C1 segment of cervical spinal cord (tissue), 14 donors: ENCODE measurements at places on chromosomes 6 and 20.

DNA sequence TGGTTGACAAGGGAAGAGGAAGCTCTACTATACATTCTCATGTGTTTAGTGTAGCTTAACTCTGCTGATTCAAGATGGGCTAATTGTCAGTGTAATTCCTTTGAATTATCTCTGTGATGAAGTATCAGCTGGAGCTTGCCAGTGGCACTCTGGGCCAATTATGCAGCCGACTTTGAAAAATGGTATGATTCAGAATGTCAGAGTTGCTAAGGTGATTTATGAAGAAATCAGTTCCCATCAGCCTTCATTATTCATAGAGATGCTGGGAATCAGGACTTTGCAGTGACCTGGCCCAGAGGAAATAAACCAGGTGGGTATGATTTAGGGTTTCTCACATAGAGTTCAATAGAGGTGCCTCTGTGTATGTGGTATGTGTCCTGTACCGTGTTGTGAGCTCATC, 33.4 kb downstream of the KCNS1 start:
- no peak for DNase-seq

GRCh38 chr20:54456423-54456822, 19.0 kb upstream of the DOK5 start:
- no peak for DNase-seq

GRCh38 chr6:44456070-44456965, 68.8 kb downstream of the CDC5L start:
- no peak for DNase-seq

DNA sequence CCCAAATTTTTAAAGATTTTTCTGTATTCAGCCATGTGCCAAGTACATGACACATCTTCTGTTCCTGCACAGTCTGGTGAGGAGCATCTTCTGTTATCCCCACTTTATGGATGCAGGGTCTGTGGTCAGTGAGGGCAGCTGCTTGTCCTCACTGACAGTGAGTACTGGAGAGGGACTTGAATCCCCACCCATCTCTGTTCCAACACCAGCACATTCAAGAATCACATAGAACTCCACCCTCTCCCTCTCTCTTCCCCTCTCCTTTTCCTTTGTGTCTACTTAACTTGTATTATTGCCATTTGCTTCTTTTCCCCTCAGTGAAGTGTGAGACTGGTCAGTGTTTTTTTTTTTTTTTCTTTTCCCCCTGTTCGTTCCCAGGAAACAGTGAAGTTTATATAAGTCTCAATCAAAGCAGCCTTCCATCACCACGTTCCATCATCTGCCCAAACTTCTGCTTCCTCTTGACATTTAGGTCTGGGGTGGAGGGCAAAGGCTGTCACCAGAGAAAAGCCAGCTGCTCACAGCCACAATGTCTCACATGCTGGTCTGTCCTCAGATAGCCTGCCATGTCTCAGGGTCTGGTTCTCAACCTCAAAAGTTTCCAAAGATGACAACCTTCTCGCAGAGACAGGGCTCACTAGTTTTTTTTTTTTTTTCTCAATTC, 110.0 kb upstream of the SSTR4 start:
- no peak for DNase-seq

DNA sequence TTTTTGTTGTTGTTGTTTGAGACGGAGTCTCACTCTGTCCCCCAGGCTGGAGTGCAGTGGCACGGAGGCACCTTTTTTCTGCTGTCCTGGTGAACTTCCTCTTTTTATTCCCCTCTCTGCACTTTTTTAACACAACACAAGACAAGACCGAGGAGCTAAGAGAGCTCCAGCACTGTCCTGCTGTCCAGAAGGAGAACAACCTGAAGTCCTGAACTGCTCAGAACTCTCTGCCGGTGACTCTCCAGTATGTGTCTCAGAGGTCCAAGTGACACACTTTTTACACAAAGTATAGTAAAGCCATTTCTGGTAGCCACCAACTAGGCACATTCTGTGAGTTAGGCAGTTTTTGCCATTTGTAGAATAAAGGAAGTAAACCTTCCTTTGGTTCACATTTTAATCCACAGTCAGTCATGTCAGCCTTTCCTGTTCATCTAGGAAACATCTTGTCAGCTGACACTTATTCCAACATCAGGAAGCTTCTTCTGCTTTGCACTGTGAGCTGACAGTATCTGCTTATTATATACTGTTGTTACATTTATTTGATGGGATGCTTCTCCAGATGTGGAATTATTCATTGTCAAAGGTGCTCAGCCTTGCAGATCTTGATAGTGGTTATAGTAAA, 28.1 kb upstream of the TXNDC5 start:
- DNase-seq = no peak

- DNase-seq = no peak
Measured at GRCh38 chr20:33522256-33522820, 32.4 kb downstream of the CBFA2T2 start.

GRCh38 chr6:30686009-30686907, at the start of gene PPP1R18:
Gene PPP1R18 (minus strand): TSS chr6:30686645. CDS start chr6:30686018, 627 bp downstream.
- no peak for DNase-seq

DNA sequence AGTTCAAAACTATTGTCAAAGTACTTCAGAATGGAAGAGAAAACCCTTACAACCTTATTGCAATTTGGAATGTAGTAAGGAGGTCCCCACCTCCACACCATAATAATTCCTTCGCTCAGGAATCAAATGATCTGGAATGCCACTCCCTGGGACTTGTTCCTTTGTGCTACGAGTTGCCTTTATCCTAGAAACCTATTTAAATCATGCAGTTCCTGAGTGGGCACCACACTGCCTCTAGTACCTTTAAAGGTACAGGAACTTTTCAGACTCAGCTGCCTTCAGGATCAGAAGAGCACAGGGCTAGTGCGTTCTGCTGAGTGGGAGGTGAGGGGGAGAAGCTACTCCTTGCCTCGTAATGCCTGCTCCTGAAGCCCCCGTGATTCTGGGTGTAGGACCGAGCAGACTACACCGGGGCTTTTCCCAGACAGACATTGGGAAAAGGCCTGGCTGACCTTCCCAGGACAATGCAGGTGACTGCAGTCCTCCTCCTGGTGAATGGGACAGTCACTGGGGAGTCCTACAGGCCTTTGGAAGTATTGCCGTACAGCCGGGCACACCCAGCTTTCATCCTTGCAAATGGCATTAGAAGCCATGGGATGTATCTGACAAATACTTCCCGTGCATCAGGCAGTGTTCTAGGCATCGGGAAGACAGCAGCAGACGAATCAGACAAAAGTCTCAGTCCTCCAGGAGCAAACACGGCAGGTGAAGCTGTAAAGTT, 11.8 kb upstream of the TUBB2B start:
- DNase-seq = no peak

- DNase-seq = no peak
Measured at GRCh38 chr6:14068133-14068532, 49.4 kb upstream of the CD83 start.

GRCh38 chr20:513429-513828, 30.2 kb downstream of the CSNK2A1 start:
- DNase-seq = no peak

- DNase-seq = no peak
Measured at GRCh38 chr20:20663841-20664240, 48.6 kb downstream of the RALGAPA2 start.

DNA sequence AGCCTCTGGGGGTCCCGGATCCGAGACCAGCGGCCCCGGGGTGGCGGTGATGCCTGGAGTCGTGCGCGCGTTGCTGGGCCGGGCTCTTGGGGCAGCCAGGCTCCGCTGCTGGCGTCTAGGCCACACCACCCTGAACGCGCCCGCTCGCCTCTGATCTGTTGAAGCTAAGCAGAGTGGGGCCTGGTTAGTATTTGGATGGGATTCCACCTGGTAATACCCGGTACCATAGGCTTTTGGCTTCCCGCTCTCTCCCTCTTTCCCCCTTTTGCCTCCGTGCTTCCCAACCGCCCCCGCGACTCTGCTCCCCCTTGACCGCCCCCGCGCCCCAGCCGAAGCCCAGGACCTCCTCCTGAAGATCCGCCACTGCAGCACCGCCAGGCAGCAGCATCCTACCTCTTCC, 1383.5 kb upstream of the DEFB115 start:
- no peak for DNase-seq

DNA sequence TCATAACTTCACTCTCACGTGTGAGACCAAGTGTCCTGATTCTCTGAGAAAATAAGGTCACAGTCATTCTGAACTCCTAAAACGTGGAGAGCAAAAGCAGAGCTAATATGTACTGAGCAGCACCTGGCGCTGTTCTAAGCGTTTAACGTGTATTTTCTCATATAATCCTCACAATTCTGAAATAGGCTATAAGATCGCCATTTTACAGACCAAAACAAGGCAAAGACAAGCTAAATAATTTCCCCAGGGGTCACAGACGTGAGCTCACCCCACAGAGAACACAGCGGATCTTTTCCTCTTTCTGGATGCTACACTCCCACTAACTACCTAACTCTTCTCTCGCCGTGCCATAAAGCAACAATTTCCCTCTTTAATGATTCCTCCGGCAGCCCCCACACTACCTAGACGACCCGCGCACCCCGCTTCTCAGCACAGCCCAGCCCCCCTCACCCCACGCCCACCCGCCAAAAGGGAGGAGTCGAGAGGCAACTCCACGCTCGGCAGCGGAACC, 636 bp downstream of the SUPT3H start:
- DNase-seq = no peak

GRCh38 chr20:4764805-4765204, 43.1 kb downstream of the PRND start:
- DNase-seq = no peak

GRCh38 chr6:5580736-5581581, 319.6 kb downstream of the FARS2 start:
- no peak for DNase-seq

- no peak for DNase-seq
Measured at GRCh38 chr6:42692137-42692911, 30.1 kb downstream of the PRPH2 start.

GRCh38 chr6:136230219-136230853, 19.8 kb downstream of the MTFR2 start:
- DNase-seq = no peak

DNA sequence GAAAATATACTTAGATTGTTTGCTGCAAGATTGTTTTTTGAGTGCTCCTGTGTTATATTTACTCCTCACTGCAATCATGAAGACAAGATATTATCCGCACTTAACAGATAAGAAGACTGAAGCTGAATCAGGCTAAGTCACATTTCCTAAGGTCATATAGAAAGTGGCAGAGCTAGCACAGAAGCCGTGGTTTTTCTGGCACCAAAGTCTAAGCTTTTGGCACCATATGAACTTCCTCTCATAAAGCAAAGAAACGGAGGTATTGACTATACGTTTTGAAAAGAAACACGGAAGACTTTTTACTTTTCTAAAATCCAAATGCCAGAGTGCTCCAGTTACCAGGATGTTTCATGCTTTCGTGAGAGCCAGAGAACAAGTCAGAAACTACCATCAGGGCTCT, 9.3 kb upstream of the DTD1 start:
- DNase-seq = no peak

- no peak for DNase-seq
Measured at GRCh38 chr6:45555981-45556771, 178.4 kb upstream of the SUPT3H start.

GRCh38 chr6:33634161-33634727, 13.1 kb downstream of the ITPR3 start:
- DNase-seq = no peak

DNA sequence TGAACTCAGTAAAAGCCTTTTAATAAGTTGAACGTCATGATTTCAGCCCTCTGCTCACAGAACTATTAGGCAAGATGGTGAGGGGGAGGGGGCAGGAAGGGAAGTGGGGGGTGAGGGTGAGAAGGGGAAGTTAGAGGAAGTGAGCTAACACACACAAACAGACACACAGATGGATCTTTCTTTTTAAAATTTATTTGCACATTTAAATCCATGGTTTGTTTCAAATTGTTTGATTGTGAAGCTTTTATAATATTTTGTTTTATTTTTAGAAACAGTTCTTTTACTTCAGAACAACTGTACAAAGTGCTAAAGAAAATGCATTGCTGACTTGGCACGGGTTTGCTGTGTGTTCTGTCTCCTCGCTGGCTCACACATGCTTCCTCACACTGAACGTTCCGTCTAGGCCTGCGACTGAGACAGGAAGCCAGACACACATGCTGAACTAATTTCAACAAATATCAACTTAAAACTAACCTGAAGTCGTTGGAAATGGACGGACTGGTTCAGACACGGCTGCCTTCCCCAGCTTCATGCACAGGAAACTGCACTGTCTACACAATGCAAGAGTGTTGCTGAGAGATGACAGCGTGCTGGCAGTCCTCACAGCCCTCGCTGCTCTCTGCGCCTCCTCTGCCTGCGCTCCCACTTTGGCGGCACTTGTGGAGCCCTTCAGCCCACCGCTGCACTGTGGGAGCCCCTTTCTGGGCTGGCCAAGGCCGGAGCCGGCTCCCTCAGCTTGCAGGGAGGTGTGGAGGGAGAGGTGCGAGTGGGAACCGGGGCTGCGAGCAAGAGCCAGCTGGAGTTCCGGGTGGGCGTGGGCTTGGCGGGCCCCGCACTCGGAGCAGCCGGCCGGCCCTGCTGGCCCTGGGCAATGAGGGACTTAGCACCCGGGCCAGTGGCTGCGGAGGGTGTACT, 8.1 kb upstream of the ZBP1 start:
- DNase-seq = no peak

DNA sequence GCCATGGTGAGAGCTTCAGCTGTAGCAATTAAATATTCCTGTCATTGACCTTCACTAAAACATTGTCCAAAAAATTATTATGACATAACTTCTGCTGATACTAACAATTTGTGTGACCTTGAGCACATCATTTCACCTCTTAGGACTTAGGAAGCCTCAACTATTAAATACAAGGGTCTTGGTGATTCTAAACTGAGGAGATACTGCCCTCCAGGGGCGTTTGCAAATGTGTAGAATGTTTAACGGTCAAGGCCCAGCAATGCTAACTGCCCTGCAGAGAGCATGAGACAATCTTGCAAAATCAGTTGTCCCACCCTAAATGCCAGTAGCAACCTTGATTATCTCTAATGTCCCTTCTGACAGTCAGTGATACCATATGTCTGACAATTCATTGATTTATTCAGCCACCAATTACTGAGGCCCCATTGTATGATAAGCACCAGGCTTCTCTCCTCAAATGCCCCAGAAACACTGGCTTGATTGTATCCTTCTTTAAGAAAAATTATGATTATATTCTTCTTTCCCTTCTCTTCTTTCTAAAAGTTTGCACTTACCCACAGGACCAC, 284.1 kb upstream of the PLN start:
- DNase-seq = peak; percentile 20

DNA sequence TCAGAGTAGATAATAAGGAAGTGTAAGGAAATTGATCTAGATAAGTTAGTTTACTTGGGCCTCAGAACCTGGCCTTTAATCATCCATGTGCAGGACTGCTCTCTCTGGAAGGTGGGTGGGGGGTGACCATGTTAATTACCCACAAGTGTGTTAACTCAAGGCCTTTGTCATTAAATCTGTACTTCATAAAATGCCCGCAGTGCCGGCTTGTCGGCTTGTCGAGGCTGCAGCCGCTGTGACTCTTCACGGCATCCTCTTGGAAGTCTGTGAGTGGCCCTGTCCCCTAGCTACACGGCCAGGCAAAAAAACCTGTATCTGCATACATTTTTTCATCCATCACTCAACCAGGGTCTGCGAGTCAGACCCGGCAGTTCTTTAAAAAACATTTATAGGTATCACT, 70.9 kb upstream of the ASCC3 start:
- DNase-seq = no peak

GRCh38 chr6:34969662-34970265, 80.7 kb downstream of the ANKS1A start:
- DNase-seq = no peak

GRCh38 chr6:150593119-150593518, 6.6 kb upstream of the PLEKHG1 start:
- no peak for DNase-seq

GRCh38 chr6:119493980-119494379, 144.4 kb upstream of the MAN1A1 start:
- no peak for DNase-seq
